Omental fat pad (tissue), 4 donors: ENCODE measurements at places on chromosomes 7 and 10.
A peak's percentile ranks its signal among the peaks of the same experiment; 100 is the strongest.

DNA sequence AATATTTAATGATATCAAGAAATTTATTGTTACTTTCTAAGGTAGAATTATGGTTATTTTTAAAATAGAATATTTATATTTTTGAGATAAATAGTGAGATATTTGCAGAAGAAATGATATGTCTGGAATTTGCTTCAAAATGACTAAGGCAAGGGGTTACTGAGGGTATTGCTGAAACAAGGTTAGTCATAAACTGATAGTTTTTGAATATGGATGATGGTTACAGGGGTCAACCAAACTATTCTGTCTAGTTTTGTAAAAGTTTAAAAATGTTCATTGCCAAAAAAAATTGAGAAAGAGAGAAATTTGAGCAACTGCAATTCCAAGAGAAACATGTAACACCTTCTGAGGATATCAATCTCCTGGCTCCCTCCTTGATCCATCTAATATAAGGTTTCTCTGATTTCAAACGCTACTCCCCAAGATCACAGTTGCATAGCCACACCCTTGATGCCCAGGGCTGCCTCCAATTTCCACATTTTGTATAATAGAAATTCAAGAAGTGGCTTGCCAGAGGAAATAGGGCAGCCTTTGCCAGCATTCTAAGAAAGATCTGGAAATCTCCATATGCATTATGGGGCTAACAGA lies 159.4 kb upstream of the NAMPT start:
- no peak for DNase-seq

DNA sequence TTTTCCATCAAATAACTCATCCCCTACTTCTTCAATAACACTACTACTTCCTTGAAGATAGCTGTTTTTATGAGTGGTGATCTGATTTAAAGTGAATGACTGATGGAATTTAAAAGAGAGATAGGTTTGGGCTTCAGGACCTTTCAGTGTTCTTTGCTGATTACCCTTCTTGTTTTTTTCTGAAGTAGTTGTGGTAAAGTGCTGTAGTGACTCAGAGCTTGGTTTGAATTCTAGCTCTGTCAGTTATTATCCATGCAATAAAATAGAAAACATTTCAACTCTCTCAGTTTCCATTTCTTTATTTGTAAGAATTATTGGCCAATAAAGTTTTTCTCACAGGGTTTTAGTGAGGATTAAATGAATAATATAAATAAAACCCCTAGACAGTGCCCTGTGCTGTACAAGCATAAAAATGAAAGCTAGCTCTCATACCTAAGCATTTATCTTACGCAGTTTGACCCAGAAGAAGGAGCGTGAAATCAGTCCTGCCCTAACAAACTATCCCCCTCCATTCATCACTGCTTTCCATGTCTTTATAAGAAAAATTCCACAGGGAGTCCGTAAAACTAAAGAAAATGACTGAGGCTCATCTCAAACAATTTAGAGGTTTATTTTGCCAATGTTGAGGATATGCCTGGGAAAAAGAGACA lies 25.1 kb upstream of the AKAP9 start:
- DNase-seq = no peak

- DNase-seq = no peak
These were observed 30.9 kb upstream of the CREB5 start for GRCh38 chr7:28381466-28381865.

GRCh38 chr7:134318443-134318842 lies 1.7 kb upstream of the SLC35B4 start:
- DNase-seq = no peak

- DNase-seq = no peak
These were observed 23.0 kb upstream of the MXI1 start for GRCh38 chr10:110184398-110184797.

DNA sequence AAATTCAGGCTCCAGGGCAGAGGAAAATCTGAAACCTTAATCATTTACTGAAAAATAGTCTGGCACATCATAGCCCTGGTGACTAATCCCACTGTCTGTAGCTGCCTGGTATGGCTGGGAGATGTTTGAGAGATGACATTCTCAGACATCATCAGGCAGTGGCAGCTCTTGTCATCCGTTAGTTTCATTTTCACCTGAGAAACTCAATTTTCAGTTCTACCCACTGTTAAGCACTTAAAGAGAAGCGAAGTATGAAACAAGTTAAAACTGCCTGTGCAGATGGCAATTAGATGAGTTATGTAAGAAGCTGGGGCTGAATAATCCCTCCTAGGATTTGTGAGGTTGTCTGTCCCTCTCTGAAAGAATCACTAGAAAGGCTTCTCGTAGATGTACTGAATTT lies 150.2 kb downstream of the NSUN6 start:
- no peak for DNase-seq

- no peak for DNase-seq
These were observed 61.5 kb upstream of the ELMO1 start for GRCh38 chr7:37510043-37510634.

DNA sequence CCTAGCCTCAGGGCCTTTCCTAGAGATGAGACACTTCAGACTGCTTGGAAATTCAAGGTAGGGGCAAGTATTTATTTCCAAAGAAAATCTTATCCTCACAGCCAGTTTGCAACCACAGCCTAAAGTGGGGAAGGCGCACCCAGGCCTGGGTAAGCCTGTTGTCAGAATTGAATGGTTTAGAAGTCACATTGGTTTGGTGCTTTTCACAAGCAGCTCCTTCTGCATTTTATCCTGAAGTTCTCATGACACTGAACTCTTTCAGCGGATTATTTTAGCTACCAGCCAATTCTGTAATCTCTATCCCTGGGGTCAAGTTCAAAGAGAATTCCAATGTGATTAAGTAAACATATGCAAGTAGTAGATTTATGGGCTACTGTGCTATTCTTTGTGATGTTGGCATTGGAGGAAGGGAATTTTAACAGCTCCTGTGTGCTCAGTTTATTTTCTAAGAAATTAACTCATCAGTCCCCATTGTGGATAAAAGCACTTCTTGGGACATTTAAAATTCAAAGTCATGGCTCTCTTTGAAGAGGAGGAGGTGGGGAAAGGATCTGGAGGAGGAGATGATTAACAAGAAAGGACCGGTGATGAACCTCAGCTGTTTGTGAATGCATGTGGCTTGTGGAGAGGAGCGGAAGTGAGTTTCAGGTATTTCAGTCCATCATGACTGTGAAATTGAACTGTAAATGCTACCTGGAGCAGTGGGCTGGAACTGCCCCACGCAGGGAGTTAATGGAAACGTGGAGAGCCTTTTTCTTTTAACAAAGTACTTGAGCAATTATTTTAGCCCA lies 90.2 kb upstream of the CACUL1 start:
- DNase-seq = no peak

DNA sequence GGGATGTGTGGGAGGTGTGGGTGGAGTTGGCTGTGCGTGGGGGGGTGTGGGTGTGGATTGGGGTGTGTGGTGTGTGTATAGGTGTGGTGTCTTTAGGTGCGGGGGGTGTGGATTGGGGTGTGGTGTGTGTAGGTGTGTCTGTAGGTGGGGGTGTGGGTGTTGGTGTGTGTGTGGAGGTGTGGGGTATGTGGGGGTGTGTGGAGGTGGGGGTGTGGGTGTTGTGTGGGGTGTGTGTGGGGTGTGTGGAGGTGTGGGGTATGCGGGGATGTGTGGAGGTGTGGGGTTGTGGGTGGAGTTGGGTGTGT lies 33.9 kb downstream of the SPDYE17 start:
- DNase-seq = no peak

GRCh38 chr7:101688183-101688831 lies 59.2 kb upstream of the MYL10 start:
- peak; percentile 87 for DNase-seq

DNA sequence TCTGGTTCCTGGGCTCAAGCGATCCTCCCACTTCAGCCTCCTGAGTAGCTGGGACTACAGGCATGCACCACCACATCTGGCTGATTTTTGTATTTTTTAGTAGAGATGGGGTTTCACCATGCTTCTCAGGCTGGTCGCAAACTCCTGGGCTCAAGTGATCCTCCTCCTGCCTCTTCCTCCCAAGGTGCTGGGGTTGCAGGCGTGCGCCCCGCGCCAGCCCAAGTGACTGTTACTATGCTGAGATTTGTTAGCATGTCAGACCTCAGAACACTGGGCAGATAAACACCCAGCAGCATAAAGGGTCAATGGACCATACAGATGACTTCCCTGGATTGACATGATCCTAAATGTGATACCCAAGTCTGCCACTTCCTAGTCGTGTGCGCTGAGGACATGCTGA lies 59.9 kb upstream of the NMT2 start:
- no peak for DNase-seq

DNA sequence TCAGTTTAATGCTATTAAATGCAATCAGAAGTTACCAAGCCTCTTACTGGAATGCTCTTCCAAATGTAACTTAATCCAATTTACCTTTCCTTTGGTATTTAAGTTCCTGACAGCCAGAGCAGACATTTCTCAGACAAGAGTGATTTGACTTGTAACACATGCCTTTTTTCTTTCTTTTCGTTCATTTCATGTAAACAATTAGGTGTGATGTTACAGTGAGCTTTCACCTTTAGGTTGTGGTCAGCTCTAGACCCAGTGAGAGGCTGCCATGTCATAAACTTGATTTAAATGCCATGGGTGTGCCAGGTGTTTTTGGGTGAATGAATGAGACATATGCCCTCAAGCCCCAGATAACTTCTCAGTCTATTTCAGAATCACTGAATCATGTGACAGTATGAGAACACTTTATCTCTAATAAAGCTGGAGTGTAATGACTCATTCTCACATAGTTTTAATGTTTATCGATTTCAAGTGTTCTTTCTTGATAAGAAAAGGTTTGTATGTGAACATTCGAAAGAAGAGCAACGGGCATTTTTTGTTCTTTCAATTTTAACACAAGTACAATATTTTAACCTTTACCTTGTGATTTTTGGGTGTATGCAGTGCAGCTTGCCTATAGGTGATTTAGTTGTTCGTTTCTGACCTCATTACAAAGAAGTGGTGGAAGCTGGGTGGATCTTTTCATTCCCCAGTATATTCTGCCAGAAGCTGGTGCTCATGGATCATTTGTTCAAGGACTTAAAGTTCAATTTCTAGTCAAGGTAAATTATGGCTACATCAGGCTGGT lies 61.5 kb downstream of the CHN2 start:
- no peak for DNase-seq

DNA sequence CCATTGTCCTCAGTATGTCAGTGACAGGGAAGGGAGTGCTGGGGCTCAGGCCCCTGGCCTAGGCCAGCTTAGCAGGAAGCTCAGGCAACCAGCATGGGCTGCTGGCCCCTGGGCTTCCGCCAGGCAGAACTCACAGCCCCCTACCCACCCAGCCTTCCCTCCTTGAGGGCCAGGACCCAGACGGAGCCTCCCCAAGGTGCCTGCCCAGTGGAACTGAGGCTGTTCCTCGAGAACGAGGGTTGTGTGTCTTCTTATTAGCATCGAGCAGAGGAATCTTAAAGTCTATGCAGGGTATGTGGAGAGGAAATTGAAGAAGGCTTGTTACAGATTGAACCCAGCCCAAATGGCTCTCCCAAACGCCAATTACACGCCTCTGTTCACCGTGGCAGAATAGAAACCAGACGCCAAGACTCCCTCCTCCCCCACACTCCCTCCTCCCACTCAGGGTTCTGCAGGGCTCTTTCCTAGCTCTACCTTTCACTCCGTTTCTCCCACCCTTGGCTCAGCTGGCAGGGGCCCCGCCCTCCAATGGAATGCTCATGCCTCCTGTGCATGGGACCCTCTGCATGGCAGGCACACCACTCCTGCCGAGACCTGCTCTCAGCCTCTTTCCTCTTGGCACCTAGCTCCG lies 134.4 kb downstream of the ZMIZ1 start:
- DNase-seq = no peak

GRCh38 chr7:3911685-3912084 lies 610.6 kb downstream of the SDK1 start:
- DNase-seq = no peak

DNA sequence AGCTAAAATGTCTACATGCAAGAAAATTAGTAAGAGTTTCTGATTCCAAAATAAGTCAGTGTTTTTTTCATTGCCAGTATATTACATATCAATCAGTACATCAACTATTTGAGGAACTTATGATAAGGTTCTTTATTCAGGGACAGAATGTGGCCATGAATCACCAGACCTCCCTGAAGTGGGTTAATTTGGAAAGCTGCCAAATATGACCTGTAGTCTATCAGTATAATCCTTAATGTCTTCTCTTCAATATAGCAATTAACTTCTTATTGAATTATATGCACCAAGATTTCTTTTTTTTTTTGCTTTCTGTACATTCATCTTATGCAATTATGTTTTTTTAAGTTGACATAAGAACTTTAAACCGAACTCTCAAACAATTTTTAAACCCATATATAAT lies 714.5 kb upstream of the POT1 start:
- DNase-seq = no peak

GRCh38 chr7:34207810-34208209 lies 302.5 kb downstream of the BMPER start:
- DNase-seq = no peak

GRCh38 chr10:43585981-43586729 lies 11.7 kb upstream of the ZNF239 start:
- DNase-seq = no peak

DNA sequence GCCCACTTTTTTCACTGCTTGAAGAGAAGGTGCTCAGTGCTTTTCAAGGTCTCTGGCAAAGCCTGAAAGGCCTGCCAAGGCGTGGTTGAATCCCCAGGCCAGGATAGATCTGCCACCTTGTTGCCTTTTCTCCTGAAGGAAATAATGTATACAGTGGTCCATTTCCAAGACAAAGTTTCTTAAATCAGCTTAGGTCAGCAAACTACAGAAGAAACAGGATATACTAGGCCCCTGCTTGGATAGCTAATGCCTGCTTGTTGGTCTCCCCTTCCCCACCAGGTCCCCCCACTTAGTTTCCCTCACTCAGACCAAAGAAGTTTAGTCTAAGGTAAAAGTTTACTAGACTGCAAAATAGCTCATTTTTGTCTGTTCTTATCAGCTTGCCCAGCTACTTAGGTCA lies 19.9 kb downstream of the COL17A1 start:
- no peak for DNase-seq

GRCh38 chr10:124423813-124424212 lies 5.1 kb upstream of the OAT start:
- no peak for DNase-seq

- DNase-seq = no peak
These were observed 542.3 kb upstream of the NRP1 start for GRCh38 chr10:33876584-33877400.

- DNase-seq = no peak
These were observed 5.3 kb downstream of the COL1A2 start for GRCh38 chr7:94400022-94400421.

- DNase-seq = no peak
These were observed 76.1 kb upstream of the KCNMA1 start for GRCh38 chr10:77713521-77714280.
